Mesothelial cell of epicardium (in vitro differentiated cells): ENCODE measurements at places on chromosomes 5 and 9.
A peak's percentile ranks its signal among the peaks of the same experiment; 100 is the strongest.

DNA sequence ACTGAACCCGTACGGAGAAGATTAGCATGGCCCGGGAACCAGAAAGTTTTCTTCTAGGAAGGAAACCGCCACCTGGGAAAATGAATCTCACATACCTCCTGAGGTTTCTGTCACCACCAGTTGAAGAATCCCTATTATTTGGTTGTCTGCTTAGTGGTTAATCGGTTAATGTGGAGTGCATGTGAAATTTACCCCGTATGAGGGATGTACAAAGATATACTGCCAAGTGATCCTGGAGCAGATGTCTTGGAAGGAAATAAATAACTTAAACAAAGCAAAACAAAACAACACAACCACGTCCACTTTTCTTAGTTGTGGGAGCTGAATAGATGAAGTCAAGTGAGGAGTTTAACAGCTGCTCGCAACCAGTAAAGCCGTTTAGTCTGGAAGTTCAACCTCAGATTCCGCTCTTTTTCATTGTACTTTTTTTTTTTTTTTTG, 3.8 kb downstream of the DMRT2 start:
- H3K4me3 ChIP-seq, result no peak overlapping the region
- no peak for DNase-seq
- no peaks in the 10 kb centered on the region for H3K36me3 ChIP-seq
- H3K27ac ChIP-seq, result no peak overlapping the region
- H3K27me3 ChIP-seq, result peaks cover 95% of the 10 kb centered on the region
- H3K4me1 ChIP-seq, result peaks cover 20% of the 10 kb centered on the region

GRCh38 chr9:95551406-95551805, 34.6 kb upstream of the PTCH1 start:
- H3K4me3 ChIP-seq, result no peak overlapping the region
- peaks cover 4% of the 10 kb centered on the region for H3K4me1 ChIP-seq
- H3K27me3 ChIP-seq, result peaks cover 61% of the 10 kb centered on the region
- H3K27ac ChIP-seq, result no peak overlapping the region
- H3K36me3 ChIP-seq, result no peaks in the 10 kb centered on the region
- DNase-seq, result no peak

DNA sequence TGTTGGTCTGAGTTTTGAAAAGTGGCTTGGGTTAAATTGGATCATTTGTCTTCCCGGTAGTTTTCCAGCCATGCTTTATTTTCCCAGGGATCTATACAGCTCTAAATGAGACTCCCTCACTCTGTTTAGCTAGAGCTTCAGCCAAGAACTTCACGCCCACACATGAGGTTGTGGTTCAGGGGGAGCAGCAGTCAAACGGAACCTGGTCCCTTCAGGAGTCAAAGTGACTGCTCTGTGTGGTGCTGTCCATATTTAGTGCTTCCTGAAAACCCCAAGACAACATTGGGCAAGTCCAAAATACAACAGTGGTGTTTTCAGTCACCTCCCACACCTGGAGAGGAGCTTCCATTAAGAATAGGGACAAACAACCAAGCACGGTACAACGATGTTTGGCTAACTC, 90.5 kb downstream of the ANKH start:
- peaks cover 13% of the 10 kb centered on the region for H3K4me1 ChIP-seq
- no peak for DNase-seq
- H3K36me3 ChIP-seq, result peaks cover 13% of the 10 kb centered on the region
- no peak overlapping the region for H3K4me3 ChIP-seq
- H3K27ac ChIP-seq, result no peak overlapping the region

DNA sequence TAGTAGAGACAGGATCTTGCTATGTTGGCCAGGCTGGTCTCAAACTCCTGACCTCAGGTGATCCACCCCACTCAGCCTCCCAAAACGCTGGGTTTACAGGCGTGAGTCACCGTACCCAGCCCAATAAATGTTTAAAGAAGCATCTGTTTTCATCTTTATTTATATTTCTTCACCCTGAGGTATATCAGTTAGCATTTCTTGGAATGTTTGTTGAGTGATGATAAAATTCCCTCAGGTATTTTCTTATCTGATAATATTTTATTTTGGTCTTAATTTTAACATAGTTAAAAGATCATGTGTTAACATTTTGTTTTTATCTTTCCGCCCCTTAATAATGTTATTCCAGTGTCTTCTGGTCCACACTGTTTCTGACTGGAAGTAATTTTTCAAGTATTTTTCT, 839.6 kb upstream of the CDH10 start:
- H3K4me1 ChIP-seq, result no peaks in the 10 kb centered on the region
- no peak overlapping the region for H3K27ac ChIP-seq
- DNase-seq, result no peak
- no peaks in the 10 kb centered on the region for H3K36me3 ChIP-seq

DNA sequence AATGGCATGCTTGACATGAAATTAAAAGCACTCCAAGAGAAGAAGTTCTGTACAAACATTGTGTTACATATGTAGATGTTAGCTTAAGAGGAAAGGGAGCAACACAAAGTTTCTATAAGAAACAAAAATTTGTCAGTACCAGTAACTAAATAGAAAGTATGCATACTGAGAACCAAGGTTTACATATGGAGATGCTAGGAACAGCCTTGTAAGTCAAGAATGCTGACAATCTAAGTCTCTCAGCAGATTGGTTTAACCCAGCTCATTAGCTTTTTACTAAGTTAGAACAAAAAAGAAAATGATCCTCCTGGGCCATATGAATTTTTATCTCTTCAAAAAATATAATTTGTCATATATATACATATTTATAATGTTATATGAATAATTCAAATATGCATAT, 2022.1 kb upstream of the ACO1 start:
- H3K4me3 ChIP-seq, result no peak overlapping the region
- H3K36me3 ChIP-seq, result no peaks in the 10 kb centered on the region
- no peaks in the 10 kb centered on the region for H3K4me1 ChIP-seq
- H3K27me3 ChIP-seq, result peaks cover 7% of the 10 kb centered on the region

DNA sequence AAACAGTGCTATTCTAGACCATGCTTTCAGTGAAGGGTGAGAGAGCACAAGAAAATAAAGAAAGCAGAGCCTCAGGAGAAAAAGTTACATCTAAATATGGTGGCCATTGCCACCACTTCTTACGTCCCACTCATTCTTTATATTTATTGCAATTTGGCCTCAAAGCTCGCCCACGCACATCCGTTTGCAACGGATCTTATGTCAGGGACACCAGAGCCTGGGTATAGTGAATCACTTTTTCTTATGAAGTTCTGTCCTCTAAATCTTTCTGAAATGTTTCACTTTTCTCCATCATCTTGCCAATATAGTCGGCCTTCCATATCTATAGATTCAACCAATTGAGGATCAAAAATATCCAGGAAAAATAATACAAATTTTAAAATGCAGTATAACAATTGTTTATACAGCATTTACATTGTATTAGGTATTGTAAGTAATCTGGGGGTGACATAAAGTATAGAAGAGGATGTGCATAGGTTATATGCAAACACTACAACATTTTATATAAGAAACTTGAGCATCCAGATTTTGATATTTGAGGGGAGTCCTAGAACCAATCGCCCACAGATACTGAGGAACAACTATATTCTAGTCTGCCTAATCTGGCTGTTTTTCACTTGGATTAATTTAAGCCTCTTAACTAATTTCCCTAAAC, 35.2 kb downstream of the GOLPH3 start:
- H3K27me3 ChIP-seq, result no peaks in the 10 kb centered on the region
- H3K36me3 ChIP-seq, result peaks cover 29% of the 10 kb centered on the region
- DNase-seq, result no peak
- H3K4me3 ChIP-seq, result no peak overlapping the region

DNA sequence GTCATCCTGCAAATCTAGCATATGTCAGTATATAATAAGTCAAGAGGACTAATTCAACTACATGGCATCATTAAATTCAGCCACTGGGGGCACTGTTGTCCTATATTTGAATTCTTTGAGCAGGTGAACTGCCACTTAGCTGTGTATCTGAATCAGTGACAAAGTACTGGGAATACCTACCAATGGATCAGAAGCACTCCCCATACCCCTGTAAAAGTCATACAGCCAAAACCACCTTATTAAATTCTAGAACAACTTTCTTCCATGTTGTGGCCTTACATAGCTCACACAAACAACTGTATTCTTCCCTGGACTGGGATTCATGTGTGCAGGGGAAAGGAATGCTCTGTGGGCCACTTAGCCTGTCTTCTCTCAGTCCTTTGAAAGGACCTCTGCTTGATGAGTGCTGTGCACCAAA, 57.4 kb upstream of the PLPP6 start:
- no peaks in the 10 kb centered on the region for H3K27me3 ChIP-seq
- no peak overlapping the region for H3K27ac ChIP-seq
- DNase-seq, result no peak
- no peak overlapping the region for H3K4me3 ChIP-seq
- no peaks in the 10 kb centered on the region for H3K4me1 ChIP-seq

GRCh38 chr5:157575381-157576020, at the start of gene ADAM19:
Gene ADAM19 (minus strand): TSS chr5:157575775. CDS start chr5:157575696, 79 bp downstream.
- no peaks in the 10 kb centered on the region for H3K36me3 ChIP-seq
- peak within 1 kb of the TSS; percentile 90 for H3K4me3 ChIP-seq
